ENCODE measurements at places on chromosomes 16 and 17. TPM values are rescaled to one million over a fixed set of nuclear protein-coding genes. Genes with fewer than 3 reads are reported as not detected.

Gene GAST
- total RNA-seq = not detected

Gene TMUB2
- 21.1 TPM for total RNA-seq

Gene NEUROD2
- not detected for total RNA-seq

Gene SOST
- total RNA-seq = not detected

Gene HSD11B2
- total RNA-seq = 2.0 TPM

Gene TBX2
- 0.13 TPM for total RNA-seq

Gene RNF227
- 2.1 TPM for total RNA-seq

Gene KRT222
- total RNA-seq = not detected

Gene RNU2-1
- total RNA-seq = 9,315 TPM

Gene TMEM204
- total RNA-seq = not detected

Gene USP6
- total RNA-seq = 0.09 TPM

Gene ALOX15B
- 0.04 TPM for total RNA-seq

Gene RPRML
- total RNA-seq = 0.16 TPM

Gene DNAAF1
- not detected for total RNA-seq

Gene STARD3
- 69.3 TPM for total RNA-seq

Gene CHD9NB
- 0.13 TPM for total RNA-seq

Gene RAB37
- not detected for total RNA-seq

Gene CSH1
- total RNA-seq = not detected

Gene TAC4
- not detected for total RNA-seq

Gene SLC35B1
- total RNA-seq = 66.3 TPM

Gene CTRB1
- total RNA-seq = 5.3 TPM

Gene PRSS36
- 1.1 TPM for total RNA-seq

Gene IL4R
- total RNA-seq = 5.5 TPM

Gene CSF3
- not detected for total RNA-seq

Gene SLC16A6
- total RNA-seq = 0.16 TPM

Gene FBXO39
- not detected for total RNA-seq

Measured in K562 (cell line).